CD4-positive, alpha-beta T cell treated with Interleukin-15 for 4 hours (primary cell): ENCODE measurements at places on chromosomes 4 and X.

DNA sequence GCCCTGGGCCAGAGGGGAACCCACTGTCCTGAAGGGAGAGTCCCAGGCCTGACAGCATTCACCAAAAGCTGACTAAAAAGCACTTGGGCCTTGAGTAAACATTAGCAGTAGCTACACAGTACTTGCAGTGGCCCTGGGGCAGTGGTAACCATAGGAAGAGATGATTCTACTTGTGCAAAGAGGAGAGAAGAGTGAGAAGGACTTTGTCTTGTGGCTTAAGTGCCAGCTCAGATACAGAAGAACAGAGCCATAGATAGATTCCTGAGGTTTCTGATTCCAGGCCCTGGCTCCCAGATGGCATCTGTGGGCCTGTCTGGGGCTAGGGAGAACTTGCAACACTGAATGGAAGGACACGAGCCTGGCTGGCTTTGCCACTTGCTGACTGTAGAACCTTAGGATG lies 100.5 kb downstream of the PTCHD1 start:
- DNase-seq, result no peak

- DNase-seq, result no peak
These were observed 63.9 kb downstream of the PPP3CA start for GRCh38 chr4:101283434-101283833.

DNA sequence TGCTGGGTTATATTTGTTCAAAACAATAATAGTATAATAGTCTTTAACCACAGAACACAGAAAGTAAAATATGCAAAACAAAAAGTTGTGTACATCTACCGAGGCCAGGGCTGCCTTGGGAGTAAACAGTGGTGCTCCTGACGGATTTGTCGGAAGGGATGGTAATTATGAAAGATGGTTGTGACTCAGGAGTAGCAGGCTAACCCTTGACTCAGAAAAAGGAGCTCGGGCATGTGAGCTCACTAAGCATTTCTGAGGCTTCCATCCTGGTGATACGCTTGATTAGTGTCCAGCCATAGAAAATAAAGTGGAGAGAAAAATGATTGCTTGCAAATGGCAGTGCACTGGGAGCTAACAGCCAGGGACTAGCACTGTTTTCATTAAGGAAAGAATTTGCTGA lies 53.2 kb upstream of the SPANXB1 start:
- DNase-seq, result no peak

- DNase-seq, result no peak
These were observed 203.0 kb upstream of the GEMIN8 start for GRCh38 chrX:14232688-14233087.

- DNase-seq, result no peak
These were observed 355.4 kb upstream of the CTSO start for GRCh38 chr4:156309031-156309430.

- DNase-seq, result peak; percentile 0
These were observed 32.1 kb downstream of the SYTL5 start for GRCh38 chrX:38038501-38038900.

DNA sequence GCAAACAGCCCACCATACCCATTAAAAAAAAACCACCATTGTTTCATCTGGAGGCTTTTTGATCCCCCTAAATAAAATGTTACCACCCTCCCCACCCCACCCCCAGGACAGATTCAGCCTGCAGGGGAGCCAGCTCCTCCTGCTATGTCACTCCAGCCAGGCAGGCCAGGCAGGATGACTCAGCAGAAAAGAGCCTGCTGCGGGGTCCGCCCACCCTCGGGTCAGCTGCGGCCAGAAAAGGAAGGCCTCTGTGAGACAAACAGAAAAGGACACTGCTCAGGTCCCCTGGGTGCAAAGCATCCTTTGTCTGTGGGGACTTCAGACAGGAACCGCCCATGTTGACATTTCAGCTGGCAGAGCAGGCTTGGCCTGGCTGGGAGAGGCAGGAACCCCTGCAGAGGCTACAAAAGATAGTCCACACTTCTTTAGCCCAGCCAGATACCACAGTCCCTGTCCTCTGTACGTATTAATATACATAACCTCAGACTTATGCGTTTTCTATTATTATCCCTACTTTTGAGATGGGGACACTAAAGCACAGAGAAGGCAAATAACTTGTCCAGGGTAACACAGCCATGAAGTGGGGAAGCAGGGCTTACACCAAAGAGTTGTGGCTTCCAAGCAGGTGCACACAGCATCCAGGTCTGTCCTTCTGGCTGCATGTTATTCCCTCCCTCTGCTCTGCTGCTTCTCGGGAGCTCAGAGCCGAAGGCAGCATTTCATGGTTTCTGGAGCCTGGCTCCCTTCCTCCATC lies 147.7 kb downstream of the CPEB2 start:
- DNase-seq, result no peak

- DNase-seq, result no peak
These were observed 27.8 kb downstream of the FRYL start for GRCh38 chr4:48752246-48752645.

- no peak for DNase-seq
These were observed 92.1 kb downstream of the SCFD2 start for GRCh38 chr4:53273726-53274125.
